Upper lobe of right lung (tissue), 1 donor: ENCODE measurements at places on chromosomes 2 and 18. TPM values are rescaled to one million over a fixed set of nuclear protein-coding genes. Genes with fewer than 3 reads are reported as not detected.

Gene ASB18
- total RNA-seq, result not detected

Gene COLEC12
- 55.2 TPM for total RNA-seq

Gene PLGLB1
- total RNA-seq, result 3.3 TPM

Gene DPP4
- total RNA-seq, result 30.7 TPM

Gene IMMT
- 54.9 TPM for total RNA-seq

DNA sequence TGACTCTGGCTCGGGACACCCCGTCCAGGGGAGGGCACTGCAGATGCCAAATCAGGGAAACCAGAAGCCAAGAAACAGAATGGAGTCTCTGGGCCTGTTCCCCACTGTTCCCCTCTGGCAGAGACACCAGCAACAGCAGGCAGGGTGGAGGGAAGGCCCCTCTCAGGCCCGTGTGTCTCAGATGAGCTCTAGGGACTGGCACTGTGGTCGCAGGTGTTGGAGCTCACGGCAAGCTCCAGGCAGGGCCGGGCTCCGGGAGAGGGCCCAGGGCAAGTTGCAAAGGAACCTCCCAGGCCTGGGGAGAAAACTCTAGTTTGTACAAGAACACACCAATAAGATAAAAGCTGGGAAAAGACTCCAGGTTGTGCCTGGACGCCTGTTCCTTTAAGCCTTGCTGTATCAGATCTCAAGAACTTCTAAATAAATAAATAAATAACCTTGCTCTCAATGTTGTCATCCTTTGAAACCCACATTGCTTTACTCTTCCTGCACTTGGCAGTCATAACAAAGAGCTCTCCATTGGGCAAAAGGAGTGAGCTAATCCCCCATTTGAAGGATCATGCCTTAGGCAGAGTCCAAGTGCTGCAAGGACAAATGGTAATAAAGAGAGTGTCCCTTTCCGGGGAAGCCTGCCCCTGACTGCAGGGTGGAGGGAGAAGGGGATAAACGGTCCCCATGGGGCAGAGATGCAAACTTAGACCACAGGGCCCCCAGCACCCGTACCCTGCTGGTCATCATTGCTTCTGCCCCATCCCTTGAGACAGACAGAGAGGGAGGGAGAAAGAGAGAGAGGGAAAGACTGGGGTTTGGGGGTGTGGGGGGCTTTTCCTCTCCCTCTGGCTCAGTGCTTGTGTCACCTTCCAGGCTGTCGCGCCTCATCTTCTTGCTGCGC, 33.3 kb downstream of the CNGA3 start:
- no peak for DNase-seq

DNA sequence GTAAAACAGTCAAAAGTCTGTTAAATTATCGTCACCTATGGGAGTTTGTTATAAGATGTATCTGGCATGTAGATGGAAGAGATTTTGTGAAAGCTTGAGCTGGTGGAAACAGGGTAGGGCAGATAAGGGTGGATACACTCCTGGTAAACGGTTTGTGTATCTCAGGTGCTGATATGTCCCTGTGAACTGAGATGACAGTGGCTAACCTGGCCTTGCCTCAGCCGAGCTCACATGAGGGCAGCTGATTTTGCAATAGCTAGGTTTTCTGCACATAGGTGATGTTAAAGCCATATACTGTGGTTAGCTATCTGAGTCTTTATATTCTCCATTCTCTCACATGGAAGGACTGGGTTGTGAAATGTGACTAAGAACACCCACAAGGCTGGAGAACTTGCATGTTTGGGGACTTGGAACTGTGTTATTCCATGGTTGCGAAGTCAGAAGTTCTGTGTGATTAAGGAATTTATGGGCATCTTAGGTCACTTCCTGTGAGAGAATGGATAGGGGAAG, 205.1 kb downstream of the TPGS2 start:
- DNase-seq, result no peak

DNA sequence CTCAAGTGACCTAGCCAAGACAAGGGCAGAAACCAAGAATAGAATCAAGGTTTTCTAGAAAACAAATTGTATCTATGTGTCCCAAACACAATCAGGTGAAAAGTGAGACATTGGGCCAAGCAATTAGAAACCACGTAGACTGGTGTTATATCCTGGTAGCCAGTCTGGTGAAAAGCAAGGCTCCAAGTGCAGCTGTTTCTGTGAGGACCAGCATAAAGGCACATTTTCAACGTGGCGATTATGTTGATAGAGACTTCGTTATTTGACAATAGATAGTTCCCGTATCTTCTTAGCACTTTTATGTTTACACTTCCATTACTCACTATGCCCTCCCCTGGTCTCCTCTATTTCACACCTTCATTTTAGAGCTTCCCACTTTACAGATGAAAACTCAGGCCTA, 103.2 kb upstream of the ZFP36L2 start:
- no peak for DNase-seq

DNA sequence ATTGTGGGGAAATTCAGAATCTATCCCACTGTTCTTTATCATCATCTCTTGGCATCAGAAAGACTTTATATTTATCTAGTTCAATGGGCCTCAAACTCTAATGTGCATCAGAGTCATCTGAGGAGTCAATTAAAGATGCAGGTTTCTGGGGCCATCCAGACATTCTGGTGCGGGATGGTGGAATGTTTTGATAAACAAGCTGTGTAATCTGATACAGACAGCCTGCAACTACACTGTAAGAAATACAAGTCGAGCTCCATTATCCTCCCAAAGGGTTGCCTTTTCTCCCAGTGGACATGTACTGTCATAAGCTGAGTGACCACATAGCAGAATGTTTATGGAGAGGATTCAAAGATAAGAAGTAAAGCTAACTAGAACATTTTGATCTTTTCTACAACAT, 515.3 kb upstream of the DCC start:
- no peak for DNase-seq

DNA sequence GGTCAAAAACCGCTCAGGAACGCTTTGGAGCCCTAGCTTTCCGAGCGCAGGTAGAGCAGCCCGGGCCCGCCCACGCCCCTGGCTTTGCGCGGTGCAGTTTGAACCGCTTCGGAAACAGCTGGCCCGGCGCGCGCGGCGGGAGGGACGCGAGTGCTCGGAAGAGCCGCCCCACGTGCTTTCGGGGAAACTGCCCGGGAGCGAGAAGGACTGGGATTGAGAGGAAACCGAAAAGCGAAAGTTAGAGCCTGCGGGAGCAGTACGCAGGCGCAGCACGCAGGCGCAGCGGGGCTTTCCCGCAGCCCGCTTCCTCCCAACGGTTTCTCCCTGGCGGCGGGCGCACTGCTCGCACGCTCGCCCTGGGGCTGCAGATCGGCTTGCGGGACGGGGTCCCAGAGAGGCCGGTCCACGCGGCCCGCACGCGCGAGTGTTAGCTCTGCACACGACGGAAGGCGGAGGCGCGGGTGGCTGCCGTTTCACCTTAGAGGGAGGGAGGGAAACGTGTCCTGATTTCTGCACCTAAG, 6.3 kb upstream of the STAT1 start:
- DNase-seq, result peak; percentile 97

DNA sequence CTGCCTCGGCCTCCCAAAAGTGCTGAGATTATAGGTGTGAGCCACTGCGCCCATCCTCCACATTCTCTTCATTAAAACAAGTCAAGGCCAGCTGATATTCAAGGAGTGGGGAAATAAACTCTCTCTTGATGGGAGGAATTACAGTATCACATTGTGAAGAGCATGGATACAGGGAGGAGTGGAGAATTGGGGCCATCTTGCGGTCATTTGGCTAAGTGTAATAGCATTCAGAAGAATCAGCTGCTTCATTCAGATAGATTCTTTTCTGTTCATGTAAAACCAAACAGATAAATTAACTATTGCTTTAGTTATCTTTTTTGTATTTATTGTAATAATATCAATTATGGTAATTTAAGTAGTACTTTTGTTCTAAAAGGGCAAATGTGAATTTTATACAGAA, 156.3 kb downstream of the UBR3 start:
- DNase-seq, result no peak

DNA sequence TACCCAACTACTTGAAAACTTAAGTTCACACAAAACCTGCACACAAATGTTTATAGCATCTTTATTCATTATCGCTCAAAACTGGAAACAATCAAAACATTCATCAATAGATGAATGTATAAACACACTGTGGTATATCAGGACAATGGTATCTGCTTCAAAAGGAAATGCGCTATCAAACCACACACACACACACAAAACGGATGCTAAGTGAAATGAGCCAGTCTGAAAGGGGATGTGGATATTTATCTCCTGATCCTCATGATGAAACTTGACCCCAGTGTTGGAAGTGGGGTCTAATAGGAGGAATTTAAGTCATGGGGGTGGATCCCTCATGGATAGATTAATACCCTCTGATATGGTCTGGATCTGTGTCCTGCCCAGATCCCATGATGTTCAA, 22.0 kb downstream of the PDCL3 start:
- no peak for DNase-seq

DNA sequence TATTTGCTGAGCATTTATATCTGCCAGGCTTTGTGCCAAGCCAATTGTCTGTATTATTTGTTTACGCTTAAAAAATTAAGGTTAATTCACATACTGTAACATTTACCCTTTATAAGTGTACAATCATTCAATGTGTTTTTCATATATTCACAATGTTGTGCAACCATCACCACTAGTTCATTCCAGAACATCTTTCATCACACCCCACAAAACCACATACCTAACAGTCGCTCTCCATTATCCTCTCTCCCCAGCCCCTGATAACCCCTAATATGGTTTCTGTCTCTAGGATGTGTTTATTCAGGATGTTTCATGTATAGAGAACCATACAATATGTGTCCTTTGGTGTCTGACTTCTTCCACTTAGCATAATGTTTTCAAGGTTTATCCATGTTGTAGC, 234.1 kb downstream of the INSIG2 start:
- DNase-seq, result no peak

- peak; percentile 48 for DNase-seq
Measured at GRCh38 chr2:239805043-239805329, 220.2 kb downstream of the NDUFA10 start.

DNA sequence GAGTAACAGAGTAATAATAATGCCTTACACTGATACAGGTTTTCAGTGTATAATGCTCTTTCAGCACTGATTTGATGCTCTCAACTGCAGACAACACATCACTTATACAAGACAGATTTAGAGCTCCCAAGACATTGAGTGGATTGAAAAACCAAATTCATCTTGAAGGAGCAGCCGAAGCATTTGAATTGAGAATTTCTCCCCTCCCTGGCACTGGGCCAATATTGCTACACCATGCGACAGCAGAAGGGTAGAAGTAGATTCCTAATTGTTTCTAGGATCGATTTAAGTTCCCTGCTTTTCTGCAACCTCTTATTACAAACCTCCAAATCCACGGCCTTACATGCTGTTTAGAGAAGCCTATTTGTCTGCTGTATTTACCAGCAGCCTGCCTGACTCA, 15.5 kb downstream of the CENPA start:
- DNase-seq, result no peak

GRCh38 chr2:220279372-220279771, 651.9 kb downstream of the SLC4A3 start:
- no peak for DNase-seq

DNA sequence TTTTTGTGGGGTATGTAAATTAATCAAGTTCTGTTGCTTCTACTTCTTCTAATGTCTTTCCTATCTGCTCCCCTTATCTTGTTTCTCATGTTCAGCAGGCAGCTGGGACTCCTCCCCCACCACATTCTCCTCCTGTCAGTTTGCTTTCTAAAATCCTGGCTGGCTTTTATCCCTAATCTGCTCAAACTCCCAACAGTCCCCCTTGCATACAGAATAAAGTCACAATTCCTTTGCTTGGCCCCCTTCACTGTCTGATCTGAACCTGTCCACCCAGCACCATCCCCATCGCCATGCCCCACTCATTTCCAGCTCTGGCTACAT, 2.2 kb downstream of the CFAP221 start:
- DNase-seq, result no peak

DNA sequence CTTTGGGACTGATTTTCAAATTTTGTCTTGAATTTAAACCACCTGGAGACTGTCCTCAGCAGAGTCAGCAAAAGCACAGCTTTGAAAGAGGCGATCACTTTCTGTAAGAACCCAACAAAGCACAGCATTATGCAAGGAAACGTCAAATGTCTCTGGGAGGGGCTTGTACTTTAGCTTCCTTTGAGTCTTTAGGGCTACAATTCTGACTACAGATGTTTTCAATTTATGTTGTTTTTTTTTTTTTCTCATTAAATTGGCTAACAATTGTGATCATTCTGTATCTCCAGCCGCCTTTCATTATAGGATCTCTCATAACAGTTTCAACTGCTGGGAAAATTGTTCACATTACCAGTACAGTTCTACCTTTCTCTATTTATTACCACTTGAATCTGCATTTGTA, 48.3 kb downstream of the COL3A1 start:
- DNase-seq, result no peak

- no peak for DNase-seq
Measured at GRCh38 chr2:177036747-177037146, 175.8 kb upstream of the HNRNPA3 start.

GRCh38 chr2:85830645-85831044, 58.1 kb downstream of the ST3GAL5 start:
- no peak for DNase-seq

- DNase-seq, result no peak
Measured at GRCh38 chr2:125086313-125087184, 1061.5 kb downstream of the CNTNAP5 start.

DNA sequence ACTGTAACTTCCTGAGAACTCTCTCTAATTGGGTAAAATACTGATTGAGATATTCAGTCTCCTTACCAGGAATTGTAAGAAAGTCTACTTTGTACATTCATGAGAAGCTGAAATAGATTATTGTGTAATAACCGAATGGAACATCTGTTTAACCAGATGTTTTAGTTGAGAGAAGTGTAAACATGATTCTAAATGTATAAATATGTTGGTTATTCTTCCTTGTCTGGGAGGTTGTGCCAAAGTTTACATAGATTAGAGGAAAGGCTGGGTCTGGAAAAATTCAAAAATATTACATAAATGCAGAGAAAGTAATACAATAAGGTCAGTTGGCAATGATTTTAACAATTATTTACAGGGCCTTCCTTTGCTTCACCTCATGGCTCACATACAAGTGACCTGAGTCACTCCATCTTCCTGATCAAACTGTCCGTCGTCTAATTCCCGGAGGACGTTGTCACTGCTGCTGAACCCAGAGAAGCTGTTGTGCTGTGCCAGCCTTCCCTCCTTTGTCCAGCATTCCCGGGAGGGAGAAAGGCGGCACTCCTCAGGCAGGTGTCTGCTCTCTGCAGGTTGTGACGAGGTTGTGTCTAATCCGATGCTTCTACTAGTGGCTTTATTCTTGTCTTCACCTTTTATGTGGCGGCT, 55.9 kb downstream of the MOB4 start:
- no peak for DNase-seq

GRCh38 chr2:122021941-122022340, 266.5 kb downstream of the TSN start:
- no peak for DNase-seq
